NCI-H69 (cell line): ENCODE measurements at places on chromosomes 1 and 21.
A peak's percentile ranks its signal among the peaks of the same experiment; 100 is the strongest.

DNA sequence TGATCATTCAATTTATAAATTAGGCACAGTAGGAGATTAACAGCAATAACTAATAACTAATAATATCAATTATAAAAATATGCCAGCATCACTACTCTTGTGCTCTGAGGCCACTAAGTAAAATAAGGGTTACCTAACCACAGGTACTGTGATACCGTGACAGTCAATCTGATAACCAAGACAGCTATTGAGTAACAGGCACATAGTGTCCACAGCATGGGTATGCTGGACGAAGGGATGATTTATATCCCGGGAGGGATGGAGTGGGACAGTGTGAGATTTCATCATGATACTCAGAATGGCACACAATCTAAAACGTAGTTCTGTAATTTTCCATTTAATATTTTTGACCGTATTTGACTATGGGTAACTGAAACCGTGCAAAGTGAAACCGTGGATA lies 39.4 kb downstream of the CD46 start:
- no peak for DNase-seq

- DNase-seq, result peak; percentile 77
These were observed 89.0 kb upstream of the SERTAD4 start for GRCh38 chr1:210143465-210144062.

DNA sequence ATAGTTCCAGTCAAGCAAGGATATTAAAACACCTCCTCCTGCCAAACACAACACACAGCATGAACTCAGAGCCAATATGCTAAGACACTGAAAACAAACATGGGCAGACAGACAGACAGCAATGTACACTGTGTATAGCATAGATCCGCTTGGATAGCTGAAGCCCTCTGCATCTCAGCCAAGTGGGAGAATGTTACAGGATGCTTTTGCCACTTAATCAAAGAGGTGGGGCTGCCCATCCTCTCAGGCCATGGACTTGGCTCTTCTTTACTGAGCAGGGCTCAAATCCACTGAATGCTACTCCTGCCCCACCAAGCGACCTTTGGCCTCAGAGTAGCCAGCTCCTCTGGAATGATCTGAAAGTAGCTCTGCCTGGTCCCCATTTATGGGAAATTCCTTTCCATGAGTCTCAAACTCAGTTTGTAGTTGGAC lies 64.7 kb upstream of the NGF start:
- DNase-seq, result no peak

GRCh38 chr1:97412737-97413136 lies 508.1 kb downstream of the DPYD start:
- no peak for DNase-seq

DNA sequence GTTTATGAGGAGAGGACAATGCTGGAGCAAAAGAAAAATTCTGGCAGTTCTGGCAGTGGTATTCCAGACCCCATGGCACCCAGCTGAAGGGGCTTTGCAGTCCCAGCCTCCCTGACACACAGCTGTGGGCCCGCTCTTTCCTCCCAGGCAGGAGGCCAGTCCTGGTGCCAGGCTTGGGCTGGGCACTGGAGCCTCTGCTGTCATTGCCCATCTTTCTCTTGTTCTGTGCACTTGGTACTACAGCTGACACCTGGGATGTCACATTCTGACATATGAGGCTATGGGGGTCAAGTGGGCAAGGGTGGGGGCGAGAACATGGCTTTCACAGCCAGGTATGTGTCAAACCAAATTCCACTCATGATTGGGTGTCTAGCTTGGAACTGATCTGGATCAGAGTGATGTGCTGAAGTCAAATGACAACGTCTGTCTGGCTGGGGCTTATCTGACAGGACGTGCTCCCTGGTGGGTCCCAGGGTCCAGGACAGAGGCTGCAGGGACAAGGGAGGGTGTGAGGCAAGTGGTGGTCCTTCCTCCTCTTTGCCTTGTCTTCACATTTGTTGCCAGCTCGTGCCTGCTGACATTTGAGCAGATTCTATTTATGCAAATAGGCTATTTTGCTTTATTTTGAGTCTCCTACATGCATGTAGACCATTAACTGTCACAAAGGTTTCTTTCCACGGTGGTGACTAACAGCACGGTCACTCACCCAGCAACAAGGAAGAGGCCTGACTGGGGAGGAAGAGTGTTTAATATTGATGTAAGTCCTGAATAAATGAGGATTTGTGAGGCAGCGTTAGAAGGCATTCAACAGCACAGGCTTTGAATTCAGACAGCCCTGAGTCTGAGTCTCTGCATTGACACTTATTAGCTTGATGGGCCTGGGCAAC lies 336.3 kb downstream of the PBX1 start:
- no peak for DNase-seq

- DNase-seq, result no peak
These were observed 228.8 kb downstream of the CAMTA1 start for GRCh38 chr1:7013833-7014639.

DNA sequence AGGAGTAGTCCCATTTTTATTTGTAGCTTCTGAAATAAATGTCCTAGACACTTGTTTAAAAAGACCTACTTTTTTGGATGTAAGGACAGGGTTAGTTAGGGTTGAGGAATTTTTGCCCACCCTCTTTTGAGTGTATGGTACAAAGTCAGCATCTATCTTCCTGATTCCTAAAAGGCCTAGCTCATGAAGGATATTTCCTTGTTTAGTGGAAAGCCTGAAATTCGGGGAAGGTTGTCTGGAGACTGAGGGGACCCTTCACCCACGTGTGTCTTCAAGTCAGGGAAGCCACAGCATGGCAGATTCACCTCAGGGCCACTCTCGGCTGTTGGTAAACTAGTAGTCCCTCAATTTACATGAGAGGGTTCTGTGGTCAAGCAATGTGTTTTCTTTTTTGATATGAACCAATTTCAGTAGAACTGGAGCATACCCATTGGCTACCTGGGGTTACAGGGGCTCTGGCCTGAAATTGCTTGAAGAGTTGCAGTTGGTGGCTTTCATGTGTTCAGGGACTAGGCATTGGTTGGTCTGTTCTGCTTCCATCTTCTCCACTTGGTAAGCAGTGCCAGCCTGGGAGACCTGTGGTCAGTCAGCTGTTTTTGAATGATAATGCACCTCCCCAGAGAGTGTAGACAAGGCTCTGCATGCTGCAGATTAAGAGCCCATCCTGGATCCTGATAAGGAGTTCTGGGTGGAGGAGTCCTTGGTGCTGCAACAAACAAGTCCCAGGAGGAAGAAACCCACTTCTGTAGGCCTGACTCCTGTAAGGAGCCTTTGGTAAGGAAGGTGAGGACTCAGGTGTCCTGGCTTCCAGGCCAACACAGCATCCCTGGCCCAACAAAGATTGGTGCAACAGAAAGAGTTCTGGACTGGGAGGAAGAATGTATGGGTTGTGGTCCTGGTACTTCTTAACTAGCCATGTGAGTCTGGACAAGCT lies 6.3 kb downstream of the BTG2 start:
- no peak for DNase-seq

DNA sequence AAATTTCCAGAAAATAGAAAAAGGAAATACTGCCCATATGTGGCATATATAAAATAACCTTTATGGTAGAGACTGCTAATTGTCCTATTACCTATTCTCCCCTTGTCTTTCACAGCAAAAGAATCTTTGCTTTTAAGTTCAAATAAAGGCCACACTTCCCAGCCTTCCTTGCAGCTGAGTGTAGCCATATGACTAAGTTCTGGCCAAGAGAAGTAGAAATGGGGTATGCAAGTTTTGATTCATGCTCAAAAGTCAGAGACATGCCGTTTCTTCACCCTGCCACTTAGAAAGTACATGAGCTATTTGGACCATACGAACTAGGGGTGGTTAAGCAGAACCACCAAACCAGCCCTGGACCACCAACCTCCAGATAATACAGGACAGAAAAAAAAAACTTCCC lies 18.3 kb upstream of the S100A2 start:
- no peak for DNase-seq

- DNase-seq, result no peak
These were observed 63.4 kb upstream of the LAX1 start for GRCh38 chr1:203701606-203702005.

DNA sequence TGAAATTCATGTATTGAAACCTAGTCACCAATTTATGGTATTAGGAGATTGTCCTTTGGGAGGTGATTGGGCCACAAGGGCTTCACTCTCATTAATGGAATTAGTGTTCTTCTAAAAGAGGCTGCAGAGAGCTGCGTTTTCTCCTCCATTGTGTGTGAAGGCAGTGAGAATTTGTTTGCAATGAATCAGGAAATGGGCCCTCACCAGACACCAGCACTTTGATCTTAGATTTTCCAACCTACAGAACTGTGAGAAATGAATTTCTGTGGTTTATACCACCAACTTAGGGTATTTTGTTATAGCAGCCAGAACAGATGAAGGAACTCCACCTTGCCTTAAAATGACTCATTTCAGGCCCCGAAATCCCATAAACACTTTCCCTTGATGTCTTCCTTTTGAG lies 544.2 kb downstream of the RWDD3 start:
- no peak for DNase-seq
